GM04504 (cell line): ENCODE measurements at places on chromosomes 1 and 21.

DNA sequence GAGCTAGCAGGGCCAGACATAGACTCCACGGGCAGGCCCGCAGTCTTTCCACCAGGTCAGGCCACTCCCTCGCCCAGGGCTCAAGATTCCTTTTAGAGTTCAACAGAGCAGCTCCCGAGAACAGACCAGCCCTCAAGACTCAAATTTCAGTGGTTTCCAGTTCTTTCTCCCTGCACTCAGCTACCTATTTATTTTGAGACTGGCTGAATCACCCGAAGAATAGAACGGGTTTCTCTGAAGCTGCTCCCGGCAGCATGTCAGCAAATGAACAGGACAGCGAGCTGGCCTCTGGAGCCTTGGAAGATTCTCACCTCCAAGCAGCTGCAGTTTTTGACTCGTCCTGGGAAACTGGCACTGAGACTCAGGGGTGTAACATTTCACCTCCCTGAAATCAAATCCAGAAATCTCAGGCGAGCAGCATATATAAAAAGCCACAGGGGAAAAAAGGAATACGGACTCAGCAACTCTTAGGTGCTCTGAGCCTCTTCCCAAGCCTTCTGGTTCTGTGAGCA is 177.9 kb downstream of the CLIC6 start:
- no peak for DNase-seq

DNA sequence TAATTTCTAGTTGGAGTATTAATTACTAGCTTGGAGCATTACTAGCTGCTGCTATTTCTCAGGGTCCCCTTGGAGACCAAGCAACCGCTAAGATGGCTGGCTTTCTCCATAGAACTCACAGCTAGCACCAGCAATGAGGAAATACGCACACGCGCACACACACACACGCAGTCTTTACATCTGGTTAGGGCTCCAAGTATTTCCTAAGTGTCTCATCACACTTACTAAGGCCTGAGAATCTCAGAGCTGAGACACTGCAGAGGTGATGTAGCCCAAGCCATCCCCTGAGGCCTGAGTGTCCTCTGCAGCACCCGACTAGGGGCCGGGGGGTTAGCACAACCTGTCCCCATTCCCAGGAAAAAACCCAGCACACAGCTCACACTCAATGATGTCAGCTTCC is 42.5 kb downstream of the ITPKB start:
- no peak for DNase-seq

DNA sequence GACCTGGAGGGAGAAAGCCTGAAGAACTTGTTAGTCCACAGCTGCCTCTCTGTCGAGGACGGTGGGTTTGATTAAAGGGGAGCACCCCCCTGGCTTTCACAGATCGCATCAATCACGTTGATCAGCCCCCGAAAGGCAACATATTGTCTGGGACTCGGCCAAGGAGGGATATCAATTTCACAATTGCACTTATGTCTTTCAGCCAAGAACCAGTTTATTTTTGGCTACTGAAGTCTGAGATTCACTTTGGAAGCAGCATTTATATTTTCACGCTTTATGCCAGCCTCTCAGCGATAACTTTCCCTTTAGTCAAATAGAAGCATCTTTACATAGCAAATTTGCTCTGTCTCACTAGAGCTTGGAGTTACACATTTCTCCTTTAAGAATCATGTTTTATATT is 253.2 kb upstream of the RRP15 start:
- no peak for DNase-seq

DNA sequence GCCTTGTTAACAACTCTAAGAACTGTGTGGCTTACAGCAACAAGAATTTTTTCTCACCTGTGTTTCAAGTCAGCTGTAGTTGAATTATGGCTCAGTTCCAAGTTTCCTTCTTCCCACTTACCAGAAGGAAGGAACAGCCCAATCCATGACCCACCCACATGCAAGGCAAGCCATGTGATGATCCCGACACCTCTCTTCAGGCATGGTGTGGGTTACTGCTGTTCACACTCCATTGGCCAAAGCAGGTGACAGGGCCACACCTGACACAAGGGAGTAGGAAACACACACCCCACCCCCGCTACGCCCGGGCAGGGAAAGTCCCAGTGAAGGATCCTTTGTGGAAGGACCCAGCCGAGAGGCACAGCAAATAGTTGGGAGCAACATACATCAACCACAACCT is 36.3 kb downstream of the KCNJ15 start:
- no peak for DNase-seq

DNA sequence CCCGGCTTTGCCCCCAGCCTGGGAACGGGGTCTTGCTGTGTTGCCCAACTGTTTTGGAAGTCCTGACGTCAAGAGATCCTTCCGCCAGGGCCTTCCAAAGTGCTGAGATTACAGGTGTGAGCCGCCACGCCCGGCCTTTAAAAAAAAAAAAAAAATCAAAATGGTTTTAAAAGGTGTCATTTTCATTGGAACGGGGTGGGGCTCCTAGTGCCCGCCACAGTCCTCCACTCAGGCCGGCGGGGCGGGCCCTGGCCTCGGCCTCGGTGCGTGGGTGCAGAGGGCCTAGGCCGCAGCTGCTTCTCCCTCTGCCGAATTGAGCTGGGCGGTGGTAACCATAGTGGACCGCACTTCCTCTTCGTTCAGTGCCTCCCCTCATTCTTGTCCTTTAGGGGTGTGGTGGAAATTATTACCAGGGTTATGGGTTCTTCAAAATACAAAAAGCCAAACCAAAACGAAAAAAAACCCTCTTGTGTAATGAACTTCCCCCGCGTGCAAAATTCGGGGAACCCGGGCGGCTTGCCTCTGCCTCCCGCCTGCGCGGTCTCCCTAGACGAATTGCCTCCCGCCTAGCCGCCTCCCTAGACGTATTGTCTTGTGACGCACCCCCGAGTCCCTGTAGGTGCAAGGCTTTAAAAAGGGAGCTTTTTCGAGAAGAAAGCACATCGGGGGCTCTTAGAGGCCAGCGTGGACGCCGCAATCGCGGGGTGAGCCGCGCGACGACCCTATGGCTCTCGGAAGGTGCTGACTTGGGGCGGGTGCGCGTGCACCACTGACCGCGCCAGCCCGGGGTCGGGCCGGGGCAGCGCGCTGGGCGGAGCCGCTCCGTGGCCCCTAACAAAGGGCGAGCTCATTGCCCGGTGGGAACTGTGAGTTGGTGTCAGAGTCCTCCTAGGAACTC is 10.5 kb upstream of the SPEN start:
- DNase-seq: no peak

DNA sequence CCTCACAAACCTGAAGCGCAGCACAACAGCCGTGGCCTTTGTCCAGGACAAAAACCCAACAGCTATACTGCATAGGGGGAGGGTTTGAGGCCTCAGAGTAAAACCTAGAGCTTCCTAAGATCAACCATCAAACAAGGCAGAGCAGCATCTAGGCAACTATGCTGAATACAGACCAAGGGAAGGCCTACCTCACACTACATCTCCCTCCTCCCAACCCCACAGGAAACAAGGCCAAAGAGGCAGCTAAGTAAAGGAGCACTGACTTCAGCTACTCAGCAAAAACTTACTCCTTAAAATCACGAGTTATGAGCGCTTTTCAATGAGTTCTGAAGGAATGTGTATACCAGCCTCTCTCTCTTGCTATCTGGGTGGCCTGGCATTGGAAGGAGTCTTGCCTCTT is 12.4 kb downstream of the XKR8 start:
- DNase-seq: no peak

DNA sequence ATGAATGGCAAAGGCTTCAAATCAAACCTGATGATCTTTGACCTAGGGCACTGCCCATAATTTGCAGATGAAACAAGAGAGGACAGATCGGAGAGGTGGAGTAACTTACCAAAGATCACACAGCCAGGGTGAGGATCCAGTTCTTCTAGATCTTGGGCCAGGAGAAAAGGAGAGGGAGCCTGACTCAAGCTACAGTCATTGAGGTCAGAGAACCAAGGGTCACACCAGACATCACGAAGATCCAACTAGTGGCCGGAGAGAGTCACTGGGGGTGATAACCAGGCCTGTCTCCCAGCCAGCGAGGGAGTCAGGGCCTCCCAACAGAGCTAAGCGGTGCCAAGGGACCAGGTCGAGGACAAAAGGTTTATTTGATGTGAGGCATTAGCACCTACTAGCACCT is 115.0 kb downstream of the RIPK4 start:
- DNase-seq: no peak

DNA sequence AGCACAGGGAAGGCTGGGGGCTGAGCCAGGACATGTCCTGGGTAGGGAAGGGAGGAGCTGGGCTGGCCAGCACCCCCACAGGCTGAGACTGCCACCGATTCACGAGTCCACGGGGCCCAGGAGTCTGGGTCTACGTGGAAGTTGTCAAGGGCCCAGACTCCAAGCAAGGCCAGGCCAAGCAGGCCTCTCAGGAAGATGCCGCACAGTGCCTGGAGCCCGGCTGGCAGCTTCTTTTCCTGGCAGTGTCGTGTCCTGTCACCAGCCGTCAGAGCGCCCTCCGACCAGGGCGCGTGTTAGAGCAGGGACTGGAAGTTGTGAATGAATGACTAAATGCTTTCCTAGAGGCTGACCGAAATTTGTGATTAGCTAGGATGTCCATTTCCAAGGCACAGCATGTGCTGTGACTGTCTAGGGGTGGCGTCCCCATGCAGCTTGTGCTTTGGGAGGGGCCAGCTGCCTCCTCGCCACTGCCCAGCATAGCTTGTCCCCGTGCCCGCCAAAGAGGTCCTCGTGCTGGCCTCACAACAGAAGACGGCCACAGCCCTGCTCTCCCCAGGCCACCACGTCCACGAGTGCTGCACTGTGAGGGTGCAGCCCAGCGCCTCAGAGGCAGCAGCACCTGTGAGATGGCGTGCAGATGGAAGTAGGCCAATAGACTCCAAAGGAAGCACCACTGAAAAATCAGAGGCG is 147.4 kb upstream of the COL6A1 start:
- no peak for DNase-seq

- DNase-seq: no peak
Measured at GRCh38 chr1:46043458-46044017, 88.9 kb downstream of the PIK3R3 start.

DNA sequence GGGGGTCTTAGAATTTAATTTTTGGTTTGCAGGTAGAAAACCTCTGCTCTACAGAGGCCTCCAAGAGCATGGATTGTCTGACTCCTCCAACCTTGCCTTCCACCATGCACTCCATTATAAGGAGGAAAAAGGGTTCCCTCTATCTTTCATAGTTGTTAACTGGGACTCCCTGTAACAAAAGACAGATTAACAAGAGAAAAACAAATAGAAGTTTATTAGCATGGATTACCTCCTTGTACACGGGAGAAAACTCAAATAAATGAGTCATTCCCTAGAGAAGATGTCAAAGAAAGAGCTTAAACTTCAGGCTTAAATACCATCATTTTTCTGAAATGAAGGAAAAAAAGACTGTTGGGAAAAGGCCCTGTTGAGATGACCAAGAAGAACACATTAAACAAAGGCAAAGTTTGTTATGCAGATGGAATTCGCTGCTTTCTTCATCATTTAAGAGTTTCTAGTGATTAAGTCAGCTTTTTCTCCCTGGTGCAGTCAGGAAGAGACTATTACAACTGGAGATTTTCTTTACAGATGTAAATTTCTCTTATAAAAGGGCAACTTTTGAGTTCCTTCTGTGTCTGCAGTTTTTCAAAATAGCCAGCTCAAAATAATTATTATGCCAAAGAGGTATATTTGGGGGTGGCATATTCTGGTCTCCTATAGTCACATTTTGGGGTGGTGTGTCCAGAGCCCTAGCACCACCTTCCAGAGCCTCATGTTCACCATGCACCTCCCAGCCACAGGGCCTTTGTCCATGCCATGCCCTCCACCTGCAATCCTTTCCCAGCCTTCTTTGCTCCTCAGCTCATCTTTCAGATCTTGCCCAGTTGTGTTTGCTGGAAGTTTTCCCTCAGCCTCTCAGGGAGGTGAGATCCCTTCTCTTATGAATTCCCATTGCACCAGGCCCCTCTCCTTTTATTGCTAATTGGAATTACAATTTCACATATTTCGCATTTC is 63.1 kb upstream of the KLHDC7A start:
- DNase-seq: no peak

DNA sequence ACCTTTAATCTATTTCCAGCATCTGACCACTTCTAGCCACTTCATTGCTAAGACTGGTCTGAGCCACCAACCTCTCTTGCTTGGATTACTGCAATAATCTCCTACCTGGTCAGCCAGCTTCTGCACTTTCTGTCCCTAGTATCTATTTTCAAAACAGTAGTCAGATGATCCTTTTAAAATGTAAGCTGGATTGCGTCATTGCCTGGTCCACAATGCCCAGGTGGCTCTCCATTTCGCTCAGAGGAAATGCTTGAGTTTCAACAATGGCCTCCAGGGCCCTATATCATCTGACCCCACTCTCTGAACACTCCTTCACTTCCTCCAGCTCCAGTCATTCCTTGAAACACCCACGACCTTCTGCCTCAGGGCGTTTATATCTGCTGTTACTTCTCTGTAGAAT is 2.3 kb downstream of the FYB2 start:
- no peak for DNase-seq

GRCh38 chr1:14413819-14414490 is 184.5 kb upstream of the KAZN start:
- peak; percentile 27 for DNase-seq

- peak; percentile 32 for DNase-seq
Measured at GRCh38 chr1:218772575-218772974, 401.1 kb upstream of the LYPLAL1 start.

DNA sequence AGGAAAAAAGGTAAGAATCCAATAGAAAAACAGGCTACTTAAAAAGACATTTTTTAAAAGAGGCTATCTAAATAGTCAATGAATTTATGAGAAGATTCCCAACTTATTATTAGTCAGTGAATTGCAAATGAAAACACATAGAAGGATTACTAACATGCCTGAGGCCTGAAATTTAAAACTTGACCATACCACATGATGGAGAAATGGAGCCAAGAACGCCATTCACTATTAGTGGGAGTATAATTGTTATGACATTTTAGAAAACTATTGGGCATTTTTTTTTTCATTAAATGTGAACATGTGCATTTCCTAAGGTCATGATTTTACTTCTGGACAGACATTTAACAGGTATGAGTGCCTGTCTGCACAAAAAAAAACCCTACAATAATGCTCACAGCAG is 24.8 kb upstream of the OR2B11 start:
- no peak for DNase-seq
